GM13976 (cell line): ENCODE measurements at places on chromosomes 11 and 22.

- DNase-seq = no peak
Observed at GRCh38 chr11:119832202-119832935, 103.4 kb upstream of the NECTIN1 start.

DNA sequence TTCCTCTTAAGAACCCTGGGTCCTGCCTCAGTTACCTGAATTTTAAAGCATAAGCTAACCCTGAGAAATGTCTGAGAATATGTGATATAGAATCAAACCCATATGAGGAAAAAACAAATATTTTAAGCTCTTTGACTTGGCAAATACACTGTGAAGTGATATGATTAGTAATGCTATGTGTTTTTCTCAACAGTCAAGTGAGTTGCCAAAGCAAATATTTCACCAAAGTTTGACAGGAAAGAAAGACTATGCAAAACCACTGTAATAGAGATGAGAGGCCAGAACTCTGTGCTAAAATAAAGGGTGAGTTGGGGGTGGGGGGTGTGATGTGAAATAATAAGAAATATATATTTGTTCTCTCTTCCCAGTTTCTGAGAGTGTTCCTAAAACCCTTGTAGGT is 613.5 kb upstream of the CCDC179 start:
- DNase-seq = no peak

DNA sequence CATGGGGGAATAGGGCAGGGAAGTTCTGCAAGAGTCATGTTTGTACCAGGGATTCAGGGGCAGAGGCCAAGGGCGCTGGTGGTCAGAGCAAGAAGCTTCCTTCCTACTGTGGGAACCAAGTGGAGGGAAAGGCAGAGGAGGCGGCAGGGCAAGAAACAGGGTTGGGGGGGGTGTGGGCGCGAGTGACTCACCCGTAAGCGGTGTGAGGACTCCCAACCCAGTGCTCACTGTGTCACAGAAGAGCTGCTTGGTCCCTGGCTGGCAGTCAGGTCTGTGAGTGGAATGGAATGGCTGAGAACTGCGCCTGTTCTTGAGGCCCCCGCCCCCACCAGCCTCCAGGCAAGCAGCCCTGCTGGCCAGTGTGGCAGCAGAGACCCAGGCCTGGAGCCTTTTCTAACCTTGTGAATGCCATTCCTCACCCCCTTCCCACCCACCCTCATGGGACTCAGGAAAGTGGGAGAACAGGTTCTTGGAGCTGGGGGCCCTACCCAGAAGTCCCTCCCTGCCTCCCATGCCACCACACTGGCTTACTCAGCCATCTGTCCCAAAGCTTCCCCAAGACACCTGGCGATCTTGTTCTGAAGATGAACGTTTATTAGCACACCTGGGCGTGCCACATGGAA is 4.7 kb downstream of the LRRC10B start:
- DNase-seq = no peak

DNA sequence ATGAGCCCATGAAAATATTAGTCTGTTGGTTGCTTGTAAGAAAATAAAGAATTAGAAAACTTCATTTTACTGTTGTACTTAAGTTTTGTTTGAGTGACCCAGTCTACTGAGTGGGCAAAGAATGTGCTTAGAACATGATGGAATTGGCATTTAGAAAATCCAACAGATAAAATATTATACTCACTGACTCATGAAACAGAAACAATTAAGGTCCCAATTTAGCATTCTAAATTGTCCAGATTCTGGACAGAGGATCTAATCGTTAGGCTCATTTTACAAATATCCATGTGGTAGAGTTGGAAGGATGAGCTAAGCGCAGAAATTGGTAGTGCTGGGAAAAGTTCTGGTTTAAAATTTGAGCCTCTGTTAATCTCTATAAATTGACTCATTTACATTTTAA is 45.4 kb downstream of the METTL15 start:
- DNase-seq = no peak

DNA sequence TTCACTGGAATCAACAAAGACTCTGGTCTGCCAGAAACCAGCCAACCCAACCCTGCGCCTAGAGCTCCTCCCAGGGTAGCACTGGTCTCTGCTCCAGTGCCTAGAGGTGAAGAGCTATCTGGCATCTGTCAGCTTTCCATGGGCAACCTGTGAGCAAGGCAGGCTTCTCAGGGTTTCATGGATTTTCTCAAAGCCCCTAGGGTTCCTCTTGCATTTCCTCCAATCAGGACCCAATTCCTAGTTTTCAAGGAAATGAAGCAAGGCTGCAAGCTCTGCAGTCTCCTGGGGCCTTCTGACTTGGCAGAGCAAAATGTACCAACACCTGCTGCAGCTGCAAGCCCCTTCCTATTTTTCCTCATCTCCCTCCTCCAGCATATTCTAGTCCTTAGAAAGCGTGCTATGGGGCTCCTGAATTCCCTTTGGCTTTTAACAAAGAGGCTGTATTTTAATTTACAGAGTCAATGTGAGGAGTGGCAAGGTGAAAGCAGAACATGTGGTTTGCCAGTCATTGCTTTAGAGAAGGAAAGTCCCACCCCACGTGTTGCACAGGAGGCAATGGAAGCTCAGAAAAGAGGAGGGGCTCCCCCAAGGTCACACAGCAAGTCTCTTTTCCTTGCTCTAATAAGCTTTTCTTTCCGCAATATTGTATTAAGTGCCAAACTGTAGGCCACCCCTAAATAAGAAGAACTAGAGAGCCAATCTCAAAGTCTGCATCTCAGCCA is 33.0 kb upstream of the RIC3 start:
- DNase-seq = peak; percentile 71

DNA sequence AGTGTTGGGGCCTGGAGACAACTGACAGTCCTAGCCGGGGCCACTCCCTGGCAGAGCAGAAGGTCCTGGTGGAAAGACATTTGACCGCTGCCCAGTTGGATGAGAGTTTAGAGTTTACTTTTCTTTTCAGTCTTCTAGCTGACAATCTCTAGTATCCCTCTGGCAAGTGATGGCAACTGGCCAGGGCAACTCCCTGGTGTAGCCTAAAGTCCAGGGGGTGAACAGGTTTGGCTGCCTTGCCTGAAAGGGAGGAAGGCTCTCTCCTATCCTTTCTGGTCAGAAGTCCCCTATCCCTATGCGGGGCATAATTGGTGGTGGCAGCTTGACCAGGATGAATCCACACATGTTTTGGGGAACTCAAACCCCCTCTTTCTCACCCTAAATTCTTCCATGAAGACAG is 16.8 kb upstream of the MSANTD2 start:
- DNase-seq = no peak

DNA sequence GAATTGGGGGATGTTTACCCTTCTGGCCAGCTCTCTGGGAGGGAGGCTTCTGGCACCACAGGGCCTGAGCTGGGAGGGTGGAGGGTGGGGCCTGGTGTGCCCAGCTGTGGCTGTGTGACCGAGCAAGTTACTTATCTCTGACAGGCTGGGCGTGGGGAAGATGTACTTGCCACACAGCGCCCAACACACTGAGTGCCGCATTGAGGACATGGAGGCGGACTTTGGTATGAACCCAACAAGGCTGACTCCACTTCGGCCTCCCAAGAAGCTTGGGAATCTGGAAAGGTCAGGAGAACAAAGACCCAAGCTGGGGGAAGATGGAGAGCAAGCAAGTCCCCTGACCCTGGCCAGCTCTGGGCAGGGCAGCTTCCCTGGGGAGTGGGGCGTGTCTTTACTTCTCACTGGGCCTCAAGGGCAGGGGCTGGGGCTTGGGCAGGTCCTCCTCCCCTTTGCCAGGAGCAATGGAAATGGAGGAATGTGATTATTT is 2.4 kb upstream of the MGAT3 start:
- DNase-seq = no peak

DNA sequence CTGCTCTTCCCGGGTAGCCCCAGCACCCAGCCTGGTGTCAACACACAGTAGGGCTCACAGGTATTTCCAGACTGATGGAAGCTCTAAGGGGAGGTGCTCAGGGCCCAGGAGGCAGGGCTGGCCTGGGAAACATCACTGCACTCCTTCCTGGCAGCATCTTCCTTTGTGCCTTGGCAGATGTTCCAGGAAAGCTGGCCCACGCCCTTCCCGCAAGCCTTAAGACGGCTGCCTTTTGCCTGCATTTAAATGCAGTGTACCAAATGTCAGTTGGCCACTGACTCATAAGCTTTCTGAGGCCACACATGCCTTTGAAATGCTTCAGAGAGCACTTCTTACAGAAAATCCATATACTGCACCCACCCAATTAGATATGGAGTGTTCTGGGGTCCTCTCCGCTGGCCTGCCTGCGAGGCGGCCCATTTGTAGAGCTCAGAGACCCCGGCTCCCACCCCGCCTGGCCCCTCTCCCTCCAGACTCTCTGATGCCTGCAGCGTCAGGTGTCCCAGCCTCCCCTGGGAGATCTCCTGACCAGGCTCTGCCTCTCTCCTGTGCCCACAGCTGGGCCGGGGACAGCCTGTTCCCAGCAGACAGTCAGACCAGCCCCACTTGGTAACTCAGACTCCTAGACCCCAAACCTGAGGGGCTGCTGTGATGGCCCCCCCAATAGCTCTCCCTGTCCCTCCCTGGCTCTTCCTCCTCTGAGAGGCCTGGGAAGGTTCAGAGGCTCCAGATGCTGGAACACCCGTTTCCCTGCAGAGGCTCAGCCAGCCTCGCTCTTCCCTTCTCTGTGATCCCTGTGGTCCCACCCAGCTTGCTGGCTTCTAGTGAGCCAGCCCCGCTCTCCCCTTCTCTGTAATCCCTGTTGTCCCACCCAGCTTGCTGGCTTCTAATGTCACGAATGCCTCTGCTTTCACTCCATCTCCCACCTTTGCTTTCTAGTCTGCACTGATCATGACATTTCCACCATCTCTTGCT is 47.6 kb upstream of the THY1 start:
- DNase-seq = no peak

DNA sequence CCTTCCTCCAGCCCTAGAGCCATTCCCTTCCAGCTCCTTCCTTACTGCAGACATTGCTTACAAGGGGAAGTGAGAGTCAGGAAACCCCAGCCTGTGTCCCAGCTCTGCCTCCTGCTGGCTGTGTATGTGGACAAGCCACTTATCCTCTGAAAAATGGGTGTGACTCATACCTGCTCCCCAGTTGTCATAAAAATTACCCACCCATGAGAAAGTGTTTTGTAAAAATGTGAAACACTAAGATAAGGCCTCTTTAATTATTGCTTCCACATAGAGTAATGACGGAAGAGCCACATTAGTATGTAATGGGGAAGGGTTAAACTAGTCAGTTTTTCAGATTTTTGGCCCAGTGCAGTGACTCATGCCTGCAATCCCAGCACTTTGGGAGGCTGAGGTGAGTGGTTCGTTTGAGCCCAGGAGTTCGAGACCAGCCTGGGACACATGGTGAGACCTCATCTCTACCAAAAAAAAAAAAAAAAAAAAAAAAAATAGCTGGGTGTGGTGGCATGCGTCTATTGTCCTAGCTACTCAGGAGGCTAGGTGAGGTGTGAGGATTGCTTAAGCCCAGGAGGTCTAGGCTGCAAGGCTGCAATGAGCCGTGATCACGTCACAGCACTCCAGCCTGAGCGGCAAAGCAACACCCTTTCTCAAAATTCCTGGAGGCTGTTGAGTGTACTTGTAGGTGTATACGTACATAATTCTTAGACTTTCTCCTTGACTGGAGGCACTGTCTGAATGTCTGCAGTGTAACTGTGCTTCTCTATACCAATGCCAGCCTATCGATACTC is 84.9 kb downstream of the CTTN start:
- peak; percentile 72 for DNase-seq

DNA sequence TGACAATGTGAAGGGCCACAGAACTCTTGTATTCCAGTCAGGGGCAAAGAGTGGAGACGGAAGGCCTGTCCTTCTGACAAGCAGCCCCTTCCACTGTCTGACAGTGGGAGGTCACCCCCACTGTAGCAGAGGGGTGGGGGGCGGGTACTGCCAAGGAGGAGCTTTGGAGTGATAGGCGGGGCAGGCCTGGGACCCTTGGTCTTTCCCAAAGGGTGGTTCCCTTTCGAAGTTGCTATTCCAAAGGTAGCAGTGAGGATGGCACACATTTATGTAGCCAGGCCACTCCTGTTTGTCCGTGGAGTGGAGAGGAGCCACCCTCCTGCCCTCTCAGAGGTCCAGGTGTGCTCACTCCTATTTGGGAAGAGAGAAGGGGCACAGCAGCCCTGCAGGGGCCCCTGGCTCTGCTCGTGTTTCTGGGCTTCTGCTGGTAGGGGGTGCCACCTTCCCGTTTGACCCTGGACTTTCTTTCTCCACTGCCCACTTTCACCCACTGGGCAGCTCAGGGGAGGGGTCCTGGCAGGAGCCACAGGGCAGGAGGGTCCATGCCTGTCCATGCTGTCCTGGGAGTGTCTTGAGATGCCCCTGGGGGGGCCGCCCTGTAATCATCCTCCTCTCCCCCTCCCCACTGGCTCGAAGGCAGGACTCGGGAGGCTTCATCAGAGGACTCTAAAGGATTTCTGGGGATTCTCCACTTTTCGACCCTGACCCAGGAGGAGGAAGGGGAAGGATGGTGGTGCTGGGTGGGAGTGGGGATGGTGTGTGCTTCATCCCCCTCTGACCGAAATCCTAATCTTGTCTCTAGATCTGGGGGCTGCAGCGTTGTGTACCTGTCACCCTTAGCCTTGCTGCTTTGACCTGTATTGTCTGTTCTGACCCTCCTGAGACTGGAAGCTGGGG is 994 bp downstream of the TAGLN start:
- DNase-seq = peak; percentile 20

GRCh38 chr11:124799348-124800225 is 619 bp downstream of the MSANTD2 start:
- DNase-seq = peak; percentile 68

GRCh38 chr11:74847895-74848294 is 99.2 kb downstream of the RNF169 start:
- DNase-seq = no peak

DNA sequence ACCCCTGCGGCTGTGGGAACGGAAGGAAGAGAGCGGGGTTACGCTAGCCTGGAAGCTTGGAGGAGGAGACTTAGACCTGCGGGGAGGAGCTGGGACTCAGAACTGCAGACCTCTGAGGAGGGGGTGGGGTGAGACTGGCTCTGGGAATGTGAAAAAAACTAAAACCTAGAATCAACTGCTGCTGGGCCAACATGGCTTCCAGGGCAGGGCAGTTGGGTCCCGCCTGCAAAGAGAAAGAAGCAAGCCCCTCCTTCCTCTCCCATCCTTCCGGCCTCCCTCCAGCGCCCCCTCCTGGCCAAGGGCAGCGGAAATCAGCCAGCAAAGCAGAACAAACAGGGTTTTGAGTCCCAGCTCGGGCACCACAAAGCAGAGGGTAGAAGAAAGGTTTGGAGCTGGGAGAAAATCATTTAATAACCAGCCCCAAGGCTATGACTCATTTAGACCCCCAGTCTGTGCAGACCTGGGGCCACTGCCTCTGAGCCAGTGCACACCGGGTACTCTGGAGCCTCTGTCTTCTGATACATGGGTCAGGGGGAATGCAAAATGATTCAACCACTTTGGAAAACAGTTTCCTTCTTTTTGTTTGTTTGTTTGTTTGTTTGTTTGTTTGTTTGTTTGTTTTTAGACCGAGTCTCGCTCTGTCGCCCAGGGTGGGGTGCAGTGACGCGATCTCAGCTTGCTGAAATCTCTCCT is 7.3 kb upstream of the NCF4 start:
- peak; percentile 86 for DNase-seq

GRCh38 chr11:45530776-45531175 is 134.6 kb downstream of the CHST1 start:
- no peak for DNase-seq
